ENCODE measurements at places on chromosomes 4 and X. TPM values are rescaled to one million over a fixed set of nuclear protein-coding genes. Genes with fewer than 3 reads are reported as not detected.

MAB21L2 gene
- total RNA-seq, result 0.20 TPM

MAOB gene
- not detected for total RNA-seq

GAGE13 gene
- total RNA-seq, result not detected

SLC38A5 gene
- 39.8 TPM for total RNA-seq

RIPPLY1 gene
- not detected for total RNA-seq

FAM47E gene
- not detected for total RNA-seq

VCX3B gene
- not detected for total RNA-seq

SPANXN1 gene
- not detected for total RNA-seq

MTMR8 gene
- total RNA-seq, result 0.05 TPM

USP17L21 gene
- total RNA-seq, result not detected
